ENCODE measurements at places on chromosomes 4 and X.

DNA sequence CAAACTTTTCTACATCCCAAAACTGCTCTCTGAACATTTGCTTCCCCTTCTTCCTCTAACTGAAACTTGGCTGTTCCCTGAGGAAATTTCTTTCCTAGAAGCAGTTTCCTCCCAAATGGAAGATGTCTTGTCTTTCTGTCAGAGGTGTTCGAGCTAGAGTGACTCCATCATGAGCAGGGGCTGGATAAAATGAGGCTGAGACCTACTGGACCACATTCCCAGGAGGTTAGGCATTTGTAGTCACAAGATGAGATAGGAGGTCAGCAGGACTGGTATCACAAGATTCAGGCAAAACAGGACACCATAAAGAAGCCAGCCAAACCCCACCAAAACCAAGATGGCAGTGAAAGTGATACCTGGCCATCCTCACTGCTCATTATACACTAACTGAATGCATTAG lies 35.8 kb upstream of the PGRMC2 start:
- no peak for DNase-seq

DNA sequence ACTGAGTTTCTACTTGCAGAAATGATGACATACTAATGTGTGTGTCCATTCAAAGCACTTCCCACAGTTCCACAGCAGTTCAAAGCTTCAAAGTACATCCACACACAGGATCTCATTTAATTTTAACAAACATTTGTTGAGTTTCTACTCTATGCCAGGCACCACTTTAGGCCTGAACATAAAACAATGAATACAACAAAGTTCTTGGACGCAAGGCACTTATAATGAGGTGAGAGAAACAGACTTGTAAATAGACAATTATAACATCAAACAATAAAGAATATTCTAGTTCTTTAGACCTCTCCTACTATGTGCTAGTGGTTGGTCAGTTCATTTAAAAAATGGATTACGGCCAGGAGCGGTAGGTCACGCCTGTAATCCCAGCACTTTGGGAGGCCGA lies 82.0 kb upstream of the SPANXB1 start:
- no peak for DNase-seq

- DNase-seq, result no peak
These were observed 1.6 kb downstream of the GAB1 start for GRCh38 chr4:143338313-143338712.

DNA sequence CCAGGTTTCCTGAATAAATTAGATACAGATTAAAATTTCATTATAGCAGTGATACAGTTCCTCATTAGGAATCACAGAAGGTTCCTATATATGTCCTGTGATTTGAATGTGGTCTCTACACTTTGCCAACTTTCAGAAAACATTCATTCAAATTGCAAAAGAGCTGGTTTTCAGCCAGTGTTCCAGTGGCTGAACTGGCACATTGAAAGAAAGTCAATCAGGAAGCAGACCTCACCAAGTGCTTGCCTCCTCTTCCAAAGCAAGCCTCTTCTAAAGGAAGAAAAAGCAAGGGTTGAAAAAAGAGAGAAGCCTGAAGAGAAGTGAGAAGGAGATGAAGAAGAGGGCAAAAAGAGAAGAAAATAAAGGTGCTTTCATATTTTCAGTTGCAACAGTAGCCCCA lies 12.7 kb downstream of the KLHL34 start:
- no peak for DNase-seq

GRCh38 chr4:139054791-139055505 lies 39.4 kb downstream of the NOCT start:
- DNase-seq, result no peak

DNA sequence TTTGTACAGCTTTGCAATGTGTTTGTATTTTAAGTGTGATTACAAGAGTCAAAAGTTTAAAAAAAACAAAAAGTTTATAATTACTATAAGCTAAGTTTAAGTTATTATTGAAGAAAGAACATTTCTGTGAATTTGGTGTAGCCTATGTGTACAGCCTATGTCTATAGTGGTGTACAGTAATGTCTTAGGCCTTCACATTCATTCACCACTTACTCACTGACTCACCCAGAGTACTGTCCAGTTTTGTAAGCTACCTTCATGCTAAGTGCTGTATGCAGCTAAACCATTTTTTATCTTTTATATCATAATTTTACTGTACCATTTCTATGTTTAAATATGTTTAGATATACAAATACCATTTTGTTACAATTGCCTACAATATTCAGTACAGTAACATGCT lies 182.3 kb downstream of the RPA4 start:
- DNase-seq, result no peak

GRCh38 chr4:169234137-169234855 lies 36.5 kb downstream of the SH3RF1 start:
- DNase-seq, result no peak

DNA sequence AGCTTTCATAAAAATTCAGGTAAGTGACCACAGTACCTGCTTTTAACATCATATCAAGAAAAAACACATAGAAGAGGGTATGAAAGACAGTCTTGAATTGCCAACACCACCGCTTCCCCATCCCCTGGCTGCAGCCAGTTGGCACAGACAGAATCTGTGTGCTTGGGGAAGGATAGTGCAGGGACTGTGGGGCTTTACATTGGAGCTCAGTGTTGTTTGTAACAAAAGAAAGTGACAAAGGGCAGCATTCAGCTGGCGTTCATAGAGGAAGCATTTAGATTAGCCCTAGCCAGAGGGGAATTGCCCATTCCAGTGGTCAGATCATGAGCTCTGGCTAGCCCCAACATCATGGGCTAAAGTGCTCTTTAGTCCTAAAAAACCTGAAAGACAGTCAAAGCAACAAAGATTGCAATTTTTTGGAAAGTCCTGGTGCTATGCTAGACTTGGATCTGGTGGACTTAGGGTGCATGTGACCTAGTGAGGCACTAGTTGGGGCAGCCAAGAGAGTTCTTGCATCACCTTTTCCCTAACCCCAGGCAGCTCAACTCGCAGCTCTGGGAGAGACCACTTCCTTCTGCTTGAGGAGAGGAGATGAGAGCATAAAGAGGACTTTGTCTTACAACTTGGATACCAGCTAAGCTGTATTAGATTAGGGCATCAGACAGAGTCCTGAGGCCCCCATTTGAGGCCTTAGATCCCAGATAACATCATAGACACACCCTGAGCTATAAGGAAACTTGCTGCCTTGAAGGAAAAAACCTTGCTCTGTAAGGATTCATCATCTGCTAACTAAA lies 1602.4 kb upstream of the ADGRL3 start:
- DNase-seq, result no peak

DNA sequence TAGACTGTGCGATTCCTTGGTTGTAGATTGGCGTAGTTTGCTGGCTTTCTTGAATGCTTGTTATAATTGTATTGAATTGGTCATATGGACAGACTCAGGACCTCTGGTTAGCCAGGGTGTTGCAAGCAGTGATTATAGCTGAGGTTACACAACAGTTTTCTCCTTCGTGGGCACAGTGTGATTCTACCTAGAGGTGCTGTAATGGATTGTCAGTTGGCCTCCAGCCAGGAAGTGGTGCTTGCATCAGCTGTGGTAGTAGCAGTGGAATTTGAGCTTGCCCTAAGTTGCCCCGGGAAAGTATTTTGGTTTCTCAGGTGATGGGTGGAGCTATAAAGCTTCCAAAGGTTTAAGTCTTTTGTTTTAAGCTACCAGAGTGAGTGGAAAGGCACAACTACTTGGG lies 23.1 kb upstream of the GABRG1 start:
- DNase-seq, result no peak

- no peak for DNase-seq
These were observed 15.4 kb downstream of the HTR2C start for GRCh38 chrX:114599305-114599704.

DNA sequence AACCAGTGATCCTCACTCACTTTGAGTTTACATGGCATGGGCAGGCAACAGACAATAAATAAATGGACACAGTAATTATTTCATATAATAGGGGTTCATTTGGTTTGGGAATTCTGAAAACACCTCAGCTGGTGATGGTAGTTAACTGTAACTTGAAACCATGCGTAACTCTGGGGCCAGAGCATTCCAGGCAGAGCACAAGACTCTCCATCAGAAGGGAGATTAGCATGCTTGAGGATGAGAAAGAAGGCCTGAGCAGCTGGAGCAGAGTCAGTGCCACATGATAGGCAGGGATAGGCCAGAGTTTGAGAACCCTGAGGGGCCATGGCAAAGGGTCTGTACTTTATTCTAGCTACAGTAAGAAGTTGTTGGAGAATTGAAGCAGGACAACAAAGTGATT lies 56.3 kb upstream of the CXCL8 start:
- DNase-seq, result no peak

DNA sequence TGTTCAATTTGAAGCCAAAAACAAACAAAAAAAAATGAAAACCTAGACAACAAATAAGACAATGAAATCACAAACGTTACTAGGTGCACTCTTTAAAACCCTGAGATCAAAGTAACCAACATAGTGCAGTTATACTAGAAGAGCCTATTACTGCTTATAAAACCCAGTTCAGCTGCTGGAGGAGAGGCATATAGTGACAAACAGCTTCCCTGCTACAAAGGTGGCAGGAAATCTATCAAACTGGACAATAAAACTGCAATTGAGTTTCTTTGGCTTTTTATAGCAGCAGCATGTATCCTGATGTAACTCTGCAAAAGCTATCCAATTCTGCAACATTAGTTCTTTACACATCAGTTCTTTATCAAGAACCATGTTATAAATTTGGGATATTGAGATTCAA lies 155.6 kb downstream of the LRBA start:
- no peak for DNase-seq

DNA sequence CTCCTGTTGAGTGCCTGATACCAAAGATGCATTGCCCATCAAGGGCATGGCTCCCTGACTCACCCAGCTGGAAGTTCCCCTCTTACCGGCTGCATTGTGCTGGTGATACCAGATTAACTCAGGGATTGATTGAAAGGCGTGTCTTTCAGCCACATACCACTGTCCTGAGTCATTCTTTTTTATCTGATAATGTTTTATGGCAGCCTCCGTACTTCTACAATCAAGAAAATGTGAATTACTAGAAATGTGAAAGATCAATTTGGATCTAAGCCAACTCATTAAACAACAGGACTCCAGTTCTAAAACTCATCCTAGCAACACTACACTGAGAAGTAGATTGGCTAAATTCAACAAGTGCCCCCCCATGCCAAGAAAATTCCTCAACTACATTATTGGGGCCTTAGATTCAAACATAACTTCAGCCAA lies 40.0 kb downstream of the TXK start:
- DNase-seq, result no peak

DNA sequence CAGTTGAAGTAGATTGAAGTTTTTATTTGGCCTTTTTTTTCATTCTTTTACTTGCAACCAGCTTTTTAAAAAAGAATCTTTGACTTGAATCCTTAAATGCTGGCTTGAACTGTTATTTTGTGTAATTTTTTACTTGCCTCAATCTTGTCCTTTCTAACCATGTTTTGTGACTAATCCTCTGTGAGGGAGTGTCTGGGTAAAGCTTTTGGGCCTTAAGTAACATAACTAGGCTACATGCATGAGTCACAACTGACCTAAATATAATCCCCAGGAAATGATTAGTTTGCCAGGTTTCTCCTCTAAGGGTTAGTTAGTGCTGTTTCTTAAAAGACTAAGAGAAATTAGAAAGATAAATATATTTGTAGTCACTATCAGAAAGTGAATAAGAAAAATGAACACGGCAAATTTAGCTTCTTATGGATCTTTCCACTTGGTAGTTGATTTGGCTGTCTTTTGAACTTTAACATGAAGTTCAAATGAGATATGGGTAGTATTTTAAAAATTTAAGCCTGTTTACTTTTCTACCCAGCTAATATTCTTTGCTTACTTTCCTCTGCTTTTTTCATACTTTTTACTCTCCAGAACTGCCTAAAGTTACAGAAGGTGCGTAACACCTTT lies 13.0 kb downstream of the EXOC1 start:
- DNase-seq, result peak; percentile 75

DNA sequence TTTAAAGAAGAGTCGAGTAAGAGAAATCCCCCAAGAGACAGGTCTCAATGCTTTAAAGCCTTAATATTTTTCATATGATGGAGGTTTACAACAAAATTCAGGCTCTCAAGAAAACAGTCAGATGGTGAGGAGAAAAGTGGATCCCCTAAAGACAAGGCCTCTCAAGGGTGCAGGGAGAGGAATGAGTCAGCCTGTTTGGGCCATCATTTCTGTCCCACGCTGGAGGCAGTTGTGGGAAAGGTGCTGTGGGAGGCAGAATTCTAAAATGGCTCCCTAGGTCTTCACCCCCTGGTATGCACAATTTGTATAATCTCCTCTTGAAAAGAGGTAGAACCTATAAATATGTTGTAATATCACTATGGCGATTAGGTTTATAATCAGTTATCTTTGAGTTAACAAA lies 4.6 kb upstream of the TIFA start:
- DNase-seq, result no peak

DNA sequence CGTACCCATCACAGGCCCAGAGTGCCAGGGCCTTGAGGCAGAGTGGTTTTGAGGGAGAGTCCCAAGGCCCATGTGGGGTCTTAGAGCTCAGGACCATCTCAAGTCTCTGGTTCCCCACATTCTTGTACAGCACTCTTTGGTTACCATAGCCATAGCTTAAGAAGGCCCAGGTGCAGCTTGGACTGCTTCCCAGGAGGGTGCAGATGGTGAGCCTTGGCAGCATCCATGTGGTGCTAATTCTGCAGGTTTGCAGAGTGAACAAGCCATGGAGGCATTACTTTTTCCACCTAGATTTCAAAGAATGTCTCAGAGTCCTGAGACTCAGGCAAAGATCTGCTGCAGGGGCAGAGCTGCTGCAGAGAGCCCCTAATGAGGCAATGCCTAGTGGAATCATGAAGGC lies 171.7 kb downstream of the STK32B start:
- DNase-seq, result no peak

- no peak for DNase-seq
These were observed 5.2 kb downstream of the KLF3 start for GRCh38 chr4:38669208-38669607.

DNA sequence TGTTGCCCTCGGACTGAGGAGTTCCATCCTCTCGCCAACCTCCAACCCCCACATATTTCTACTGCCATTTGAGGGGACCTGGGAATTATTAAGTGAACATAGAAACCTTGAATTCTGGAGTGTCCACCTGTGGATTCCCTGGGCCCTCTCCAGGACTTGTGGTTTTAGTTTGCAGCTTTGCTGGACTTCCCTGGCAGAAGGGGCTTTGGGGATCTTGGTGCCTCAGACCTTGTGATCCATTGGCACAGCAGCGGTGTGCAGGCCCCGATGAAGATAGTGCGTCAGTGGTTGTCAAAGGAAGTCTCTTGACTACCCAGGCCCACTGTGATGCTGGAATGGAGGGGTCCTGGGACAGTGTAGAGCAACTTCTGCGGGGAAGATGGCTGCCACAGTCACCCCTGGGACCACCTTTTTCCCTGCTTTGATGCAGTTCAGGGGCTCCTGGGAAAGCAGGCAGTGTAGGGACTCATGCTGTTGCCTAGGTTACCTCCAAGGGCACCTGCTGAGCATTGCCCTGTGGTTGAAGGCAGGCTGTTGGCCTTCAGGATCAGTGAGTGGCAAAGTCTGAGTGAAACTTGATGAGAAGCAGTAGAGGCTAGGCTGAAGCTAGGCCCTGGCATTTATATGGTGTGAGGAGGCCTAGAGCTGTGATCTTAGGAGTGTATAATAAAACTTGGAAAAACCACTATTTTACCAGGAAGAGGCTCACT lies 2.2 kb downstream of the SLC16A2 start:
- no peak for DNase-seq

- no peak for DNase-seq
These were observed 115.1 kb downstream of the SH3KBP1 start for GRCh38 chrX:19772096-19772821.

- DNase-seq, result no peak
These were observed 2.2 kb downstream of the FAT4 start for GRCh38 chr4:125316791-125317524.

All from MM.1S (cell line).